Putamen (tissue), 1 donor: ENCODE measurements at places on chromosomes 6 and 20.
A peak's percentile ranks its signal among the peaks of the same experiment; 100 is the strongest.

GRCh38 chr6:4069199-4069598 is 9.7 kb downstream of the FAM217A start:
- no peak for DNase-seq

GRCh38 chr6:124825564-124825963 is 136.7 kb upstream of the RNF217 start:
- DNase-seq: no peak

GRCh38 chr6:78268591-78269452 is 598.5 kb upstream of the IRAK1BP1 start:
- no peak for DNase-seq

- DNase-seq: no peak
Observed at GRCh38 chr6:35147026-35147425, 5.9 kb upstream of the TCP11 start.

DNA sequence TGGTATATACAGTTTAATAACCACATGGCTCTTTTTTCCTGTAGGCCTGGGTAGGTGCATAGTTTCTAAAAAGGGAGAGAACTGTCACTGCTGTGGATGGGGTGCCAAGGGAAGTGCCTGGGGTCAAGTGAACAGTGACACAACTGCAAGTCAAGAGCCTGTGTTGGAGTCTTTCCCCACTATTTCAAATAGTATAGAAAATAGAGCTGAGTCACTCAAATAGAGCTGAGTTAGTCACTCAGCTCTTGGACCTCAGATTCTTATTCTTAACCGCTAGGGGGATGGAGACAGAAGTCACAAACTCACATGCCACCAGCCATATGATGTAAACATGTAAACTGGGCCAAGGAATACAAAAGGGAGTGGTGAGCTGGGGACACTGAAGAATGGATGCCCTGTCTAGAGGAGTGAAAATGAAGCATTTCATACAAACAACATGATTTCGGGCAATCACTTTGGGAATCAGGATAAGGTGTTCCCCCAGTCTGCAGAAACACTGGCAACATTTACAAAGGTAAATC is 2.1 kb downstream of the NQO2 start:
- peak; percentile 55 for DNase-seq

DNA sequence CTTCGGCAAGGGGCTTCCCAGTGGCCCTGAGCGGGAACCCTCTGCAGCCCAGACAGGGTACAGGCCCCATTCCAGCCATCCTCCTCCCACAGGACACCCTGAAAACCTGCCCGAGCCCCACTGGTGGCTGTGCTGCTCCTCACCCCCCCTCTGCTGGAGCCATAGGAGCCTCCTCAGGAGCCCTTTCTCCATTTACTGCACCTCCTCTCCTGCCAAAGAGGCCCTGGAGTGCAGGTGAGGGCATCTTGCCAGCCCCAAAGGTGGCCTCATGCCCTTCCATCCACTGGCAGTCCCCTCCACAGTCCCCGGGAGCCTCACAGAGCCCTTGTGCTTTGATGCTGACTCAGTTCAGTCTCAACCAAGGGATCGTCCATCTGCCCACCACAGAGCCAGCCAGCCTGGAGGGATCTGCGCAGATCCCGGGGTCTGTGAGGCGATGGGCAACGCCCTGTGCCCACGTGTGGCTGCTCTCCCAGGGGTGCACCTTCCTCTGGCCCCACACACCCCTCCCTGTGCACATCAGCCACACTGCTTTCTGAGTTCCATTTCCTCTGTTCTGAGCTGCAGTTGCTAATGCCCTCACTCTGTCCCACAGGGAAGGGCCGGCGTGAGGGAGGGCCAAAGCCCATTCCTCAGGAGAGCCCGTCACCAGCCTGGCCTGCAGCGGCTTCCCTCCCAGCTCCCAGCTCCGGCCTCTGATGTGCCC is 228.5 kb downstream of the DLL1 start:
- DNase-seq: no peak

- no peak for DNase-seq
Observed at GRCh38 chr6:40957616-40958492, 81.2 kb downstream of the UNC5CL start.

- DNase-seq: no peak
Observed at GRCh38 chr6:69090132-69090531, 455.1 kb downstream of the ADGRB3 start.

- DNase-seq: no peak
Observed at GRCh38 chr6:17303444-17303843, 22.3 kb downstream of the RBM24 start.

DNA sequence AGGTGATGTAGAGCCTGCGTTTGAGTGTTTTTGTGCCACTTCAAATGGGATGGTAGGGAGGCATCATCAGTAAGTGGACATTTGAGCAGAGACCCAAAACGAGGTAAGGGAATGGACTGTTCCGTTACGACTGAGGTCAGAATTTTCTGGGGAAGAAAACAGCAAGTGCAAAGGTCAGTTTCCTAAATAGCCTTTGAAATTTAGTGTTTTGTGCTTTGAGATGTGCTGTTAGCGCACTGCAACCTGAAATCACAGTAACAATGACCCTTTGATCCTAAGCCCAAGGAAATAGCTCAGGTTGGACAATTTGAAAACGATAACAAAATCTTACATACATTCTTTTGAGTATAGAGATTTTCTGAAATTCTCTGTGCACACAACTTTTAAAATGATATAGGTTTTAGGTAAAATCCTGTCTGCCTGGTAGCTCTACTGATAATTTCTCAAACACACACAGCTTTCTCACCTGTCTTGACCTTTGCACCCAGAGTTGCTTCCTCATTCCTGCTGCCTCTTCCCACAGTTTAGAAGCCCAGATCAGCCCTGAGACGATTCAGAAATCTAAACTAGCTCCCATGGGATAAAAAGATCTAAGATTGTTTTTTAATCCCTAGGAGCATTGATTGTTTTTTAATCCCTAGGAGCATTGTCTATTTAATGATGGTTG is 22.1 kb downstream of the DCBLD1 start:
- DNase-seq: no peak

DNA sequence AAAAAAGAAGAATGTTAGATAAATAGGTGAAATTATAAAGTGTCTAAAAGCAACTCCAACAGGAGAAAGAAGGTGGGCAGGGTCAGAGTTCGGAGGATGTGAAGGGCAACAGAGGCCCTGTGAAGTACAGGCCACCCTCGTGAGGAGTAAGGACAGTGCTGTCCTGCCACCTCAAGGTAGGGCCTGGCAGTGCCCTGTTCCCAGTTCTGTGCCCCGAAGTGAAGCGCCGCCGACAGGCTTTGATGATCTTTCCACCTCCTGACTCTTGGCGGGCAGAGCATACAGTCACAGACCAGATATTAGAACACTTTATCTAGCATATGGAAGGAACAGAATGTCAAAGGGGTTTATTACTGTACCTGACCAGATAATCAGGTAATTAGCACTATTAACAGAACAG is 75.8 kb downstream of the GJA10 start:
- DNase-seq: no peak

DNA sequence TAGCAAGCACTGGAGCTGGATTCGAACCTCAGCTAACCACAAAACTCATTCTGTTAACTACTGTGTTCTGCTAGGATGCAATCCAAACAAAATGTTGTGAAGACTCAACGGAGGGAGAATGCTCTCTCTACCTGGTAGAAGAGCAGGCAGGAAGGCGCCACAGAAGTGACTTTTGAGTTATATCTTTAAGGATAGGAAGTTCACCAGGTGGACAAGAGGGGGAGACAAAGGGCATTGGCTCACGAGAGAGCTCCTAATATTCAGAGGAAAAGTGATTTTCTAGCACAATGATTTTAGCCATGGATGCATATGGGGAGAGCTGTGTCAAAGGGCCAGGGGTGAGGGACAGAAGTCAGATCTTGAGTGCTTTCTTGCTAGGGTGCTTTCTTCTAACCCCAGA is 108.4 kb upstream of the MAFB start:
- no peak for DNase-seq

DNA sequence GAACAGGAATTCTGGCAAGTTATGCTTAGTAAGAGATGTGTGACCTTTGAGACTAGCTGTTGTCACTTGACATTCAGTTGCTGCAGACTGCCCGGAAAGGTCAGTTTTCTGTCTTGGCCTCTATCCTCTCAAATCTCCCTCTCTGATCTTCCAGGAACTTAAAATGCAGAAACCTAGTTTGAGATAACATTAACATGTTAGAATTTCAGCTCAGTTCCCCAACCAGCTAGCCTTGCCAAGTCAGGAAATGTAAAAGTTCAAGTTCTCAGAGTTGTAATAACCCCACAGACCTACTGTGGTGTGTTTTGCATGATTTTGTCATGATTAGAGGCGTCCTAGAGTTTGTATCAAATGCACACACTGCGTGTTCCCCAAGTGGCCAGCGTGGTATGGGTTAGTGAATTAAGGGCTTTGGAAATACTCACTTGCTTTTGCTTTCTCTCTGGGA is 46.6 kb downstream of the DUSP22 start:
- DNase-seq: no peak

DNA sequence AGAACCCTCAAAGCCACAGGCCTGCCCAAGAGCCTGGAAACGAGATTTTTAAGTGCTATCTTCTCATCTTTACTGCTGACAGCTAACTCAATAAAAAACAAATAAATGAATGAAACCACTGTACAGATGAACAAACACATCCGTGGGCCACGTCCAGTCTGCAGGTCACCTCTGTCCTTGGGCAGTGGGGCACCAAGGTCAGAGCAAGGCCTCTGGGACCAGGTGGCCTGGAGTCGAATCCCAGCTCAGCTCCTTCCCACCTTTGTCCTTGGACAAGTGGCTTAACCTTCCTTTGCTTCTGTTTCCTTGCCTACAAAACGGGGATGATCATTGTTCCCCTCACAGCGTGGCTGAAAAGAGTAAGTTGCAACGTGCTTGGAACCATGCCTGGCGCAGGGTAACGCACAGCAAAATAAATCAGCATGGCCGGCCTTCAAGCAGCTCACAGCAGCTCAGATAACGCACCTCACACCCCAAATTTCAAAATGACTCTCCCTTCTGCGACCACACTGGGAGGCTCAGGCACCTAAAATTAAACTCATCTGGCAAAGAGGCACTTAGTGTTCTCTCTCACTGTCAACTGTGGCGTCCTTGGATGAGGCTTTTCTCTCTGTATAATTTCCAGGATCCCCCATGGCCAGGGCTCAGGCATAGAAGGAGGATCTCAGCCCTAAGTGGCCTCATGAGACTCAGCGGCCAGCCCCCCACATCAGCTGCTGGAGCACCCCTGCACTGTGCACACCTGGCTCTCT is 35.7 kb downstream of the RRBP1 start:
- DNase-seq: no peak

DNA sequence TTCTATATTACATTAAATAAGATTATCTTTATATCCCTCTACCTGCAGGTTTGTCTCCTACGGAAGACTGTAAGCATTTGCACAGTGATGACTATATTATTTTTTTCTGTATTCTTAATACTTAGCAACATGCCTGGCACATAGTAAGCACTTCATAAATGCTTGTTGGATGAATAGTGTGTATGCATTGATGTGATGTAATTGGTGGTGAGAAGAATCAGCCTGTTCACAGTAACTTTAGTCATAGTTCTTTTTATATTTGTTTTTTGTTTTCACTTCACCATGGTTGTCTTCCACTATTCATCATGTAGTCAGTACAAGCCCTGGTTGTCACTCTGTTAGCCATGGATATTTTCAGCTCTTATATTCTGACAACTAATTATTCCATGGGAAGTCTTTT is 184.0 kb upstream of the FLRT3 start:
- DNase-seq: no peak

DNA sequence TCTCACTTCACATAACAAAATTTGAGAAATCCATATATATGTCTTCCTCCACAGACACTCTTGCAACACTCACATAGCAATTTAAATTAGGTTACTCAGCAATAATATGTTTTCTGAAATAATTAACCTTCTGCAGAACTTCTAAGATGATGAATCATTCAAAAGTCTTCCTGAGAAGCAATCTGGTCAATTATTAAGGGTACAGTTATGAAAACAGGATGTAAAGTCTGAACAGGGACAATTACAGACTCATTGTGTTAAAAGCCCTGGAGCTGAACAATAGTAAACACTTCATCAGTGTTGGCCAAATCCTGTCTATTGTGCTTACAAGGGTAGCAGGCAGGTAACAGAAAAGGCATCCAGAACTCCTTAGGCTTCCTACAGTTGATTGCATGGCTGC is 75.4 kb downstream of the FILIP1 start:
- DNase-seq: no peak

GRCh38 chr20:12969071-12969669 is 39.6 kb upstream of the SPTLC3 start:
- DNase-seq: no peak

- DNase-seq: no peak
Observed at GRCh38 chr6:132122176-132122575, 171.0 kb upstream of the CCN2 start.

DNA sequence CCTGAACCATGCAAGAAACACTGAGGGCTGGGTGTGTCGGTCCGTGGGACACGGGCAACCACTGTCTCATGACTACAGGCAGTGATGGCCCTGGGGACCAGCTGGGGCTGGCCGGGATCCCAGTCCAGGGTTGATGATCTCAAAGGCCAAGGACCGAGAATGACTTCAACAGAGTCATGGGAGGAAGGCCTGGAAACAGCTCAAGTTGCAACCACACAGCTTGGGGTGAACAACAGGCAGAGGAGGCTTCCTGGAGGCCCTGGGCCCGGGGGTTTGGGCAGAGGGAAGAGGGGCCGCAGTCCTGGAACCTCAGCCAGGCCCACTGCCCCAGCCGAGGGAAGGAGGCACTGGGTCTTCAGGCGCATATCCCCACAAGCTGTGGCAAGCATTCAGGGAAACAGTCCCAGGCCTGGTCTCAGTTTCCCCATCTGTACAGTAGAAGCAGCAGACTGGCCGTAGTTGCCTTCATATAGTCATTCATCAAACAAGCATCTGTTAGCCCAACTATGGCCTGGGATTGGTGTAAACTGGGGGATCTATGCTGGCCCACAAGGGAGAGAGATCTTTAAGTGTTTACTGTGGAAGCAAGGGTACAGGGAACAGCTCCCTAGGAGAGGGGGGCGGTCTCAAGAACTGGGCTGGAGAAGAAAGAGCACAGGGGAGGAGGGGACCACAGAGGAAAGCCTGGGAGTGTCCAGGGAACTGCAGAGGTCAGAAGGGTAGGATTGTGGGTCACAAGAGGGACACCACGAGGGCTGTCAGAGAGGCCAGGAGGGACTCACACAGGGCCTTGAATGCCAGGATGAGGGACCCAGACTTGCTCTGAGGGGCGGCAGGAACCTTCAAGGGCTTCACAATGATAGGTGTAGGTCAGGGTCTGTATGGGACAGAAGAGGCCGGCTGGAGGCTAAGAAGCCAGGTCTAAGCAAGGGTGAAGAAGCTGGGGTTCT is 2.1 kb downstream of the MYL9 start:
- no peak for DNase-seq

GRCh38 chr6:56188429-56188828 is 59.0 kb downstream of the COL21A1 start:
- DNase-seq: no peak

DNA sequence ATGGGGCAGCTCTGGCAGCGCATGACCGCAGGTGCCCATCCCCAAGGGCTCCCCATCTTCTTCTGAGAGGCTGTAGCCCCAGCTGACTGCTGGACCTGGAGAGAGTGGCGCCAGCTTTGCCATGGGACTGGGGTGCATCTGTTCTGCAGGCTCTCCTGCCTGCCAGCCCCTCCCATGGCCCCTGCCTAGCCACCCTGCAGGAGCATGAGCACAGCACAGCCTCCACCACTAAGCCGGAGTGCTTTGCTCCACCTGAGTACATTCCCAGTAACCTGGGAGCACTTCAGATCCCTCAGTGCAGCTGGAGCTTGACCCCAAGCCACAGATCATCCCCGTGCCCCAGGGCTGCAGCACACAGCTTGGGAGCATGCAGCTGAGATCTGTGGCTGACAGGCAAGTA is 16.0 kb downstream of the DEFB125 start:
- no peak for DNase-seq

- no peak for DNase-seq
Observed at GRCh38 chr20:9103955-9104354, 35.1 kb downstream of the PLCB4 start.
